ENCODE measurements at places on chromosomes 6 and 20.

DNA sequence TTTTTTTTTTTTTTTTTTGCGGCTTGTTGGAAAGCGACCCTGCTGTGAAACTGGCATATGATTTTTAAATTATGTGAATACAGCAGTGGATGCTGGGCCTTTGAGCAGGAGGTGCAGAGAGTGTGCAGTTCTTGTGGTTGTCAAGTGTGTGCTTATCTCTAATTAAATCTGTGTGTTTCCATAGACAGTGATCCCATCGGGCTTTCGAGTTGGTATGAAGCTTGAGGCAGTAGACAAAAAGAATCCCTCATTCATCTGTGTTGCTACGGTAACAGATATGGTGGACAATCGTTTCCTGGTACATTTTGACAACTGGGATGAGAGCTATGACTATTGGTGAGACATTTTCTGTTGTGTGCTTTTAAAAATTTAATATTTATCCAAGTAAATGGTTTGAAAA, 52.4 kb downstream of the L3MBTL3 start:
- no peak for DNase-seq

GRCh38 chr6:156984178-156984738, 207.1 kb downstream of the ARID1B start:
- DNase-seq = no peak

GRCh38 chr6:159919800-159920199, 29.0 kb downstream of the MAS1 start:
- DNase-seq = no peak

GRCh38 chr6:78999737-79000136, 78.3 kb downstream of the PHIP start:
- DNase-seq = no peak

DNA sequence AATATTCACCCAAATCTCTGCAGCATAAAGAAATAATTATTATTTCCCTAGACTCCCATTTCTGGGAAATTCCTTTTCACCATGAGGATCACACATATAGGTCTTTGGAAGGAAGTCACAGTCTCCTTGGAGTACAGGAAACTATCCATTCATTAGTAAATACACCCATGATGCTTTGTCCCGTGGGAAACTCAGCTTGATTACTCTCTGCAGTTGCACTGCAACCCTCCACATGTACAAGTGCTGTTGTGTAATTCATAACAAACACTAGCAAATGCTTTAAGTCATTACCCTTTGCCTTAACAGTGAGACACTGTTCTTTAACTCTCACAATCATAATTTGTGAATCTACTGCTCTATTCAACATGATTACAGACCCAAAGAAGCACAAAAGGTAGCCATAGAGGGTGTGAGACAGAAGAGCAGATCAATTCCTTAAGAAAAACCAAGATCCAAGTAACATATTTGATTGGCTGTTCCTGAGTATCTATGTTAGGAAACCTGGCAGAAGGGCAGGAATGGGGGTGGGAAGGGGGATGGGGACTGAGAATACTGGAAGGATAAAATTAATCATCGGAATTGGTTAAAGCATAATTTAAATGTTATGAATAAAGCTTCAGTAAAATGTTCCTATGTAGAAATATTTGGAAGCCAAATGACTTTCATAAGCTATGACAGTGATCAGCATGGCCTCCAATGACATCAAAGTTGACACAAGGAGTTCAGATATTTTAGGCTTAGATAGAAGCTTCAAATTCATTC, 268.0 kb downstream of the HACE1 start:
- no peak for DNase-seq

All from NB4 (cell line).